ENCODE measurements at places on chromosomes 16 and 17.

GRCh38 chr17:73514146-73514863 is 129.9 kb downstream of the SDK2 start:
- no peak for DNase-seq

DNA sequence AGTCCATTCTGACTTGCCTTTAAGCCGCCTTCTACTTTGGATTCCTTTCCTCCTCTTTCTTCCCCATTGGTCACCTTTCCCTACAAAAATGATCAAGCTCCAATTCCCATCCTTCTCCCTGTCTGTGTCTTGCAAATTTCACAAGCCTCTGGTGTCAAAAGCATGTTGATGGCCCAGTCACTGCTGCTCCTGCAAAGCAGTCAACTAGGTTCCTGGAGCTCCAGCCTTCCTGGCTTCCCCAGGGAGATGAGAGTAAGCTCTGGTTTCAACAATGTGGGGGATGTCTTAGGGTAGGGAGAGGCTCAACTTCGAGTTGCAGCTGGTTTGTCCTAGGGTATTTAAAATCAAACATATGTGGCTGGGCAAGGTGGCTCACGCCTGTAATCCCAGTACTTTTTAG is 36.1 kb upstream of the HELZ start:
- no peak for DNase-seq

GRCh38 chr16:75803753-75804152 is 77.5 kb upstream of the CPHXL start:
- DNase-seq, result no peak

GRCh38 chr17:79529661-79530081 is 81.2 kb downstream of the RBFOX3 start:
- no peak for DNase-seq

DNA sequence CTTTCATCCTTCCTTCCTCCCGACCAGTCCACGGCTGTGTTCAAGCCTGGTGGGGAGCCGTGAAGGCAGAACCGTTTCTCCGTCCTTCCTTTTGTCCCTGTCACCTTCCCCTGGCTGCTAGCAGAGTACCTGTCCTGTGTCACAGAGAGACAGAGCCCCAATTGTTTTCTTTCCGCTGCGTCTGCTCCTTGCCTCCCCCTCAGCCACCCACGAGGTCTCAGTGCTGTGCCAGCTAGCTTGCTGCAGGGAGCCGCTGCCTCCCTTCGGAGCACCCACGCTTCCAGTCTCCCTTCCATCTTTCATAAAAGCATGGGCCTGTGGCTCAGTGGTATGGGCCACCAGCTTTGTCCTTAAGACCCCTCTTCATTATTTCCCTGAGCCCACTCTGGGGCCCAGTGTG is 62.2 kb downstream of the MPRIP start:
- DNase-seq, result no peak

- no peak for DNase-seq
Observed at GRCh38 chr16:62021161-62021581, 15.1 kb downstream of the CDH8 start.

GRCh38 chr17:56203430-56203829 is 50.2 kb downstream of the ANKFN1 start:
- DNase-seq, result no peak

DNA sequence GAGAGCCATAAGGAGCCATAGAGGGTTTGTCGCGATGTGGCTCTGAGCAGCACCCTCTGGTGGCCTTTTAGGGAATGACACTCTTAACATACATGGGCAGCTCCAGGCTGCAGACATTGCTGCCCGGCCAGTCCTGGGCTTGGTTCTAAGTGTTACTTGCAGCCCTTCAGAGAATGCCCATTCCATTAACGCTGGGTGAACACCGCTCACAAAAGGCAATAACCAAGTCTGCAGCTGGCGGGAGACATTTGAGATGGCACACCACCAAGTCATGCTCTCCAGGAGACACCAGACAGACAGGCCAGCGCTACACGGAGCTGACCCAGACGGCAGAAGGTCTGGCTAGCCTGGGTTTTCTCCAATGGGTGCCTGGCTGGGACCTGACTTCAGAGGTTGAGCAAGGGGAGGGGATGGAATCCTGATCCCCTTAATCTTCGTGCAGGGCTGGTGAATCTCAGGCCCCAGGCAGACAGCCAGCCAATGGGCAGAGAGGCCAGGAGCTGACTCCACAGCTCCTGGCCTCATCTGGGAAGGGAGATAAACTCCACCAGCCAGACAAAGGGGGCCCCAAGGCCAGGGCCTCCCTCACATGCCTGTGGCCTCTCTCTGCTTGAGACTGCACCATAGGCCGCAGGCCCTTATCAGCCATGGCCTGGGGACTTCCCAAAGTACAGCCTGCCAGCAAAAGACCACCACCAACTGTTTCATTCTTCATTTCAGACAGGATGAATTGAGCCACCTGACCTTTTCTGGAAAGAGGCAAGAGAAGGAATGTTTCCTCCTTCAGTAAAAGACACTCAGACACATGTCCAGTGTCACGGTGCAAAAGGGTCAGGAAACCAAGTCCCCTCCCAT is 58.8 kb downstream of the ZDHHC7 start:
- DNase-seq, result no peak

DNA sequence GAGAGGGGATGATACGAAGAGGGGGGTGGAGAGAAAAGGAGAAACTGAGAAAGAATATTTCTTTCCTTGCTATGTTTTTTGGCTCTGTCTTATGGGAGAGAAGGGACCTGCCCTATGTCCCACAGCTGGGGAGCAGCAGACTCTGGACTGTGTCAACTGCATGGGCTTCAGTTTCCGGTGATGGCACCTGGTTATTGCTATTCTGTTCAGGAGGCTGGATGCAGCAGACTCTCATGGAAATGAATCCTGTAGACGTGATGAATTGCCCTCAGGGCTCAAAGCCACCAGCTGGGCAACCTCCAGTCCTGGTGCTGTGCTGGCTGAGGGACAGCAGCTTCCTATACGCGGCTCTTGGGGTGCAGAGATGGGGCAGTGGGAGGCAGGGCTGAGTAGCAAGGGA is 121.2 kb downstream of the HAPSTR1 start:
- DNase-seq, result no peak

DNA sequence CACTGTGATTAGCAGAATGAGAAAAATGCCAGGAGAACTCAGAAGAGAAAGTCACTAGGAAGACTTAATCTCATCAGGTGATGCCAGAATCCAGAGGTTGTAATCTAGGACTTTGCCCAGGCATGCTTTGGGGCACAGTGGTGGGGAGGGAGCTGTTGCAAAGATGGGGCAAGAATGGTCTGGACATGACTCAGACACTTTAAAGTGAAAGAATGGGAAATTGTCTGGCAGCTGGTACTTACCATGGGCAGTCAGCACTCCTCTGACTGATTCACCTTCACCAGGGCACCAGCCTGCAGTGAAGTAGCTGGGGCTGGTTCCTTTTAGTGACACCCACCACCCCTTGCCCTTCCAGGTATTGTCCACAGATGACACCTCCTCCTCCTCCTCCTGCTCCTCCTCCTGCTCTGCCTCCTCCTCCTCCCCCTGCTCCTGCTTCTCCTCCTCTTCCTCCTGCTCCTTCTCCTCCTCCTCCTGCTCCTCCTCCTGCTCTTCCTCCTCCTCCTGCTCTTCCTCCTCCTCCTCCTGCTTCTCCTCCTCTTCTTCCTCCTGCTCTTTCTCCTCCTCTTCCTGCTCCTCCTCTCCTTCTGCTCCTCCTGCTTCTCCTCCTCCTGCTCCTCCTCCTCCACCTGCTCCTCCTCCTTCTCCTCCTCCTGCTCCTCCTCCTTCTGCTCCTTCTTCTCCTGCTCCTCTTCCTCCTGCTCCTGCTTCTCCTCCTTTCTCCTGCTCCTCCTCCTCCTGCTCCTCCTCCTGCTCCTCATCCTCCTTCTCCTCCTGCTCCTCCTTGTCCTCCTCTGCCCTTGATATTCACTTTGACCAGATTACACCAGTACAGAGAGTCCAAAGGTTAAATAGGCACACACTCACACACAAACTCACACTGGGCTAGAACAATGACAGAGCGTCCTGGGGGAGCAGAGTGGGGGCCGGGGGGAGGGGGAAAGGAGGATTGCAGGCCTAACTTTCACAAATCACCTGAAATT is at the start of gene CHD9NB:
TSS of gene CHD9NB (minus strand) at position 379 of the 983 bp plus-strand sequence. CDS start 8,739 bp downstream, outside the sequence.
- DNase-seq, result peak; percentile 74

GRCh38 chr16:74667255-74667700 is 601 bp upstream of the RFWD3 start:
- no peak for DNase-seq

All from AG04449 (cell line).